ENCODE measurements at places on chromosomes 6 and 20.
A peak's percentile ranks its signal among the peaks of the same experiment; 100 is the strongest.

GRCh38 chr6:158934157-158934556 is 65.8 kb downstream of the RSPH3 start:
- DNase-seq: no peak

DNA sequence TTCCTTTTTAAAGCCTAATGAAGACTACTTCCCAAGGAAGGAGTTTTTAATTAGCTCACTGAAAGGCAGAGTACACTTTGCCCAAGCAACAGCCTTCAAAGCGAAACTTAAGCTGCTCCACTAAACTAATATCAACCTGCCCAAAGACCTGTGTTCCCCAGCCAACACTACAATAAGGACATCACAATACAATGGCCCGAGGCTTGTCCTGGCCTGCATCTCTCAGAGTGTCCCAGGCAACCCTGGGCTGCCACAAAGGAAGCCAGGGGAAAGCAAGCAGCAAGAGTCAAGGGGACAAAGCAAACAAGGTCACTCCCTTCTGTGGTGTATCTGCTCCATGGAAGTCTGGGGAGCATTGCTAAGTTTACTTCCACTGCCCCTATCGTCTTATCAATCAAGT is 52.3 kb downstream of the PIGU start:
- no peak for DNase-seq

GRCh38 chr6:10564975-10565673 is 44.0 kb downstream of the GCNT2 start:
- no peak for DNase-seq

DNA sequence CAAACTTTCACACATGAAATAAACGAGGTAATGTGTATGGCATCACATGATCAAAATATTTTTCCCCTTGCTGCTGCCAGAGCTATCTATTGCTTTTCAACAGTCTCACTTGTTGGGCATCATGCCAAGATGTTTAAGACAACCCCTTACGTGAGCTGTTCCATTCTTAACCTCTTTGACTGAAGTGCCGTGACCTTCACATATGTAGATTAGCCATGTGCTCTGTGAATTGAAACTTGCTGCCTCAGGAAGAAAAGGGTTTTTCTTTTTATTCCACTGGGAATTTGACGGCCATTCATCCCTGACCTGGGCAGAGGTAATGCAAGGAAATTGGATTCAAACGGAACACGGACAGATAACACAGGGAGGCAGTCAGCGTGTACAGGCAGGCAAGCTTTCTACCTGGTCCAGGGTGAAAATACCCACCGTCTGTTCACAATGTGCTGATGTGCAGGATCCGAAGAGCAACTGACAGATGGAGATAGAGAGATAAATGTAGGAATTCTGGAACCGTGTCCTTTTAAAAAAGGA is 14.2 kb downstream of the ARID1B start:
- DNase-seq: no peak

- DNase-seq: no peak
Measured at GRCh38 chr6:113846577-113846976, 10.6 kb upstream of the MARCKS start.

DNA sequence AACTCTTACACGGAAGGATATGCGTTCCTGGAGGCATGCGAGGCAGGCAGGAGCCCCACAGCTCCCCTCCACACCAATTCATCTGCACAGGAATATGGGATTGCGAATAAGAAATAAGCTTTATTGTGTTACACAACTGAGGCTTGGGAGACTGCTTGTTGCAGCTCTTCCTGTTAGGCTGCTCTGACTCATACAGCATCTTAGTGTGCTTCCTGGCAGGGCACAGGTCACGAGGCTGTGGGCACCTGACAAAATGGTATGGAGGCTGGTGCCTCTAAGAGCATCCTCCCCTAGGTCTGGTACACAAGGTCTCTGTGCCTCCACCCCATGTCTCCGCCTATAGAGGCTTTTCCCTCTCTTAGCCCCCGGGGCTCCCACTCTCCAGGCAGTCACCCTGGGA is 6.8 kb downstream of the SLC22A3 start:
- no peak for DNase-seq

GRCh38 chr20:8215361-8215781 is 83.3 kb downstream of the PLCB1 start:
- DNase-seq: no peak

GRCh38 chr20:10253780-10254179 is 35.1 kb downstream of the SNAP25 start:
- DNase-seq: no peak

DNA sequence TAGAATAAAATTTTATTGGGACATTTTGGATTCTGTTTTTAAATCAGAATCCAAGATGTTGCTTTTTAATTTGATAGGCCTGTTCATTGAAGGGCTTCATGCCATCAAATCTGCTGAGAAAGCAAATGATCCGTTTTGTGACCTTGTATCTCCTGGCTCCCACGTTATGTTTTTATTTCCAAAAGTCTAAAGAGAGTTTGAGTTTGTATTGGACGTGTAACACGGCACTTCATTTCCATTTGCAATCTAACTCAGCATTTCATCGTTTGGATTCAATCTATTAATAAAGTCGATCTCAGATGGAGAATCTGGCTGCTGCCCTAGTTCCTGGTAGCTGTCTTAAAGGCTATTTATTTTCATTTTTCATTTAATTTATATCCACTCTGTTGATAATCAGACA is 17.0 kb downstream of the KIF25 start:
- DNase-seq: no peak

DNA sequence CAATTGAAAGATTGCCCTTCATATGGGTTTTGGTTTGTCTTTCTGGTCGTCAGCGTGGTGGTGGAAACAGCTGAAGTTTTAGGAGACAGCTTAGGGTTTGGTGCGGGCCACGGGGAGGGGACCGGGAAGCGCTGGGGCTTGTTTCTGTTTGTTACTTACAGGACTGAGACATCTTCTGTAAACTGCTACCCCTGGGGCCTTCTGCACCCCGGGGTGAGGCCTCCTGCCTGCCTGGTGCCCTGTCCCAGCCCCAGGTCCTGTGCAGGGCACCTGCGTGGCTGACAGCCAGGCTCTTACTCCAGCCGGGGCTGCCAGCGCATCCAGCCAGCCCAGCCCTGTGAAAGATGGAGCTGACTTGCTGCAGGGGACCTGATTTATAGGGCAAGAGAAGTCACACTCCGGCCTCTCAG is 22.8 kb downstream of the NPEPL1 start:
- DNase-seq: no peak

DNA sequence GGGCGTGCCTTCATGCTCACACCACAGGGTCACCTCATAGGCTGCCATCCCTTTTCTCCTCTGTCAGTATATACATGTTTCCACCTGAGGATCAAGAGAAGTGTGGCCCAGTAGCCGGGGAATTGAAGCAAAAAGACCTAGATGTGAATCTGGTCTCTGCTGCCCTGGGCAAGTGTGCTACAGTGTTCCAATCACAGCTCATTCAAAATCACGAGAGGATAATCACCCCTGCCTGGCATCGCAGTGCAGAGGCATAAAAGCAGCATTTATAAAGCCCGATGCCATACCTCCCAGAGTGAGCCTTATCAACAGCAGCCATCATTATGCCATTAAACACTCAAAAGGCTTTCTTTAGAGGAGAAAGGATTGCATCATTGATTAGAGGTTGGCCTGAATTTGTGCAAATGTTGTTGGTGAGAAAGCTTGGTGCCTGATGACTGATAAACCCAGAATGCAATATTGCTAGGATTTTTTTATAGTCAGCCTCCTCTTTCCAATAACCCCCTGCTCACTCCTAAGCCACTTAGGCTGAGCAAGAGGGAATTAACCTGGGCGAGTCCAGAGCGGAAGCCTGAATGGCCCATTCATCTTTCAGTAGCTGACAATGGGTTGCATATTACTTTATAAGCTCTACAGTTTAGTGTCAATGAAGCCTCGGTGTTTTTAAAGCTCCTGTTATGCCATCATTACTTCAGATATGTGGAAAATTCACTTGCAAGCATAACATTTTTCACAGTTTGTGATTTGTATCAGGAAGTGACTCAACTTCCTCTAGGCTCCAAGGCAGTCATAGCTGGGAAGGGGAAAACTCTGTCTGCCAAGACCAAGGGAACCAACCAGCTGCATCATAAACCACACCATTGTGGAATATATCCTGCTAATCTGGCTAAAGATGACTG is 92.5 kb upstream of the NXT1 start:
- peak; percentile 72 for DNase-seq

- no peak for DNase-seq
Measured at GRCh38 chr20:33716498-33716897, 3.6 kb downstream of the PXMP4 start.

DNA sequence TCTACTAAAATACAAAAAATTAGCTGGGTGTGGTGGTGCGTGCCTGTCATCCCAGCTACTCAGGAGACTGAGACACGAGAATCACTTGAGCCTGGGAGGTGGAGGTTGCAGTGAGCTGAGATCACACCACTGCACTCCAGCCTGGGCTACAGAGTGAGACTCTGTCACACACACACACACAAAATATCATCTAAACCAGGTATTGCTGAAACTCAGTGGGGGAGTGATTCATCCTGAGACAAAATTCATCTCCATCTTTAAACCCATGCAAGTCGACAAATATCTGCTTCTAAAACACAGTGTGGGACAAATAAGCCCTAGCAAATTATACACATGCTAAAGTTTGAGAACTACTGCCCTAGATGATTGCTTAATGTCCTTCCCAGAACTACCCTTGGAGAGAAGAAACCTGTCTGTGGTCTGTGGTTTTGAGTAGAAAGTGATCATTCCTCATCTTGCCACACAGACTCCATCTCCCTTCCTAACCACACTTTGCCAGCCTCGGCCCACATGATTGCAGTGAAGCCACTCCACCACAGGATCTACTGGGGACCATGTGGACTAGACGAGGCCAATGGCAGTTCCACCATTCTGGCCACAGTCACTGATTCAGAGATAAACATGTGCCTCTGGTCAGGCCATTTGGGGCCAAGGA is 130.3 kb downstream of the OPRM1 start:
- no peak for DNase-seq

All from vagina (tissue), 2 donors.